ENCODE measurements at places on chromosomes 11 and 22. TPM values are rescaled to one million over a fixed set of nuclear protein-coding genes. Genes with fewer than 3 reads are reported as not detected.

Gene TENM4
- total RNA-seq: 3.8 TPM

GRCh38 chr11:12195768-12196167 is 85.4 kb downstream of the MICAL2 start:
- no peak for DNase-seq

Gene OR2AG1
- total RNA-seq: not detected

Gene PGA5
- not detected for total RNA-seq

- DNase-seq: no peak
Observed at GRCh38 chr11:102664001-102664752, 39.0 kb upstream of the MMP20 start.

DNA sequence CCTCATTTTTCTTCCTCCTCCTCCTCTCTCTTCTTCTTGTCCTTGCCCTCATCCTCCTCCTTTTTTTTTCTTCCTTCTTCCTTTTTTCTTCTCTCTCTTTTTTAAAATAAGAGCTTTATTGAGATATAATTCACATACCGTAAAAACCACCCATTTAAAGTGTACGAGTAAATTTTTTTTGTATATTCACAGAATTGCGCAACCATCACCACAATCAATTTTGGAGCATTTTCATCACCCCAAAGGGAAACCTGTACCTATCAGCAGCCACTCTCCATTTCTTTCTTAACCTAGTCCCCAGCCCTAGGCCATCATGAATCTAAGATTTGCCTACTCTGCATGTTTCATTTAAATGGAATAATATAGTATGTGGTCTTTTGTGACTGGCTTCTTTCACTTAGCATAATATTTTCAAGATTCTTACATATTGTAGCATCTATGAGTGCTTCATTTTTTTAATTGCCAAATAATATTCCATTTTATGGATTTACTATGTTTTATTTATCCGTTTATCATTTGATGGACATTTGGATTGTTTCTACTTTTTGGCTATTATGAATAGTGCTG is 35.0 kb downstream of the CAT start:
- no peak for DNase-seq

GRCh38 chr11:33668468-33668825 is 32.2 kb downstream of the C11orf91 start:
- DNase-seq: no peak

Gene TMA7B
- total RNA-seq: not detected

- DNase-seq: no peak
Observed at GRCh38 chr11:27013781-27014361, 20.0 kb downstream of the FIBIN start.

DNA sequence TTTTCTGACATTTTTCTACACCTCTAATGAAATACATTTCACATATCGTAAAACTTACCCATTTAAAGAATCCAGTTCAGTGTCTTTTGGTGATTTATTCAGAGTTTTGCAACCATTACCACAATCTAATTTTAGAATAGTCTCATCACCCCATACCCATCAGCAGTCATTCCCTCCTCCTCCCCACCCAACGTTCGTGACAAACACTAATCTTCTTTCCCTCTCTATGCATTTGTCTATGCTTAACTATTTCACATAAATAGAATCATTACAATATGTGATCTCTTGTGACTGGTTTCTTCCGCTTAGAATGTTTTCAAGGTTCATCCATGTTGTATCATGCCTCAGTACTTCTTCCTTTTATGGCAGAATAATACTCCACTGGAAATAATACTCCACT is 9.5 kb downstream of the TTC28 start:
- DNase-seq: no peak

Gene A4GALT
- 5.2 TPM for total RNA-seq

GRCh38 chr11:8871171-8871775 is 39.7 kb upstream of the AKIP1 start:
- no peak for DNase-seq

DNA sequence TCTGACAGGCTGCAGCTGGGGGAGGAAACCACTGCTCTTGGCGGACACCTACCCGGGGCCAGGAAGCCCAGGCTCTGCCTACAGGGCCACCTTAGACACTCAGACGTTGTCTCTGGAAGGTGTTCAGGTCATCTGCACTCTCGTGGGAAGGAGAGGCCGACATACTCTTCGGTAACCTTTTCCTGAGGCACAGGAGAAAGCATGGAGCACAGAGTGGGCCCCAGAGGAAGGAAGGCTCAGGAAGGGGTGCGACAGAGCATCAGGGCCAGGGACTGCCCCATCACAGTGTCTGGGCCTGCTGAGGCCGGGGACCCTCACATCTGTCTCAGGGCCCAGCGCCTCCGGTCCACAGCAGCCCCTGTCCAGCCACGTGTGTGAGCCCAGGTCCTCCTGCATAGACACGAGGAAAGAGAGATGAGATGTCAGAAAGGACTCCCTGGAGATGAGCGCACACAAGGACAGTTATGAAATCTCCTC is 18.2 kb upstream of the TUB start:
- DNase-seq: peak; percentile 60

Gene OR2D3
- total RNA-seq: not detected

DNA sequence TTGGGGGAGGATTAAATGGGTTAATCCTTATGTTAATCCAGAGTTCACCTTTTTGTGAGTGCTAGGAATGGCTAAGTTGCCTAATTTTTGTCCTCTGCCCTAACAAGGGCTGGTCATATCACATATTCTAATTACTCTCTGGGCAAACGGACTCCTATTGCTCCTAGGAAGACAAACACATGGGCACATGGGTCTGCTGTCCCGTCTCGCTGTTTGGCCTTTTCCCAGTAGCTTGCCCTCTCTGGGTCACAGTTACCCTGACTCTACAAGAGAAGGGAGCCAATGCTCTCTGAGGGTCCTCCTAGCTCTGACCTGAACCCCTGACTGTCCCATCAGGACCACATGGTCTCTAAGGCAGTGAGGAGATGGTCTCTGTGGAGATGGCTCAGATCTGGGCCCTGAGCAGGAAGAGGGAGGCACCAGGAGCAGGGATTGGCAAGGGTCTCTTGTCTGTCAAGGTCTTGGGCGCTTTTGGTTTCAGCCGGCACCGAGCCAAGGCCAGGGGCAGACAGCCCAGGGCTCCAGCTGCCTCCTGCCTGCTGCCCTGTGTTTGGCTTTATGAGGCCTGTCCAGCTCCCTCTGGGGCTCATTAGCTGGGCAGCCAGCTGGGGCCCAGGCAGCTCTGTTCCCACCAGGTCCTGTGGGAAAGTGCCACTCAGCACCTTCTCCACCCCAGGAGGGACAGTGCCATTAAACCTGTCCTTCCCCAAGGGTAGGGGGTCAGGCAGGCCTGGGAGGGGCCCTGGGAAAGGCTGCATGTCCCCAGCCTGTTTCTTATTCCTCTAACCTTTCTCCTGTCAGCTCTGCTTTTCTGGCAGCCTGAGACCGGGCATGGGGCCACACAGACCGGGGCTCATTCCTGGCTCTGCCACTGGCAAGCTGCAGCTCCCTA is 559.9 kb downstream of the MN1 start:
- no peak for DNase-seq

- DNase-seq: no peak
Observed at GRCh38 chr11:111941963-111942362, 4.8 kb downstream of the DIXDC1 start.

- DNase-seq: no peak
Observed at GRCh38 chr22:17912945-17913721, 111.2 kb downstream of the MICAL3 start.

GRCh38 chr11:69211920-69212797 is 56.4 kb downstream of the SMIM38 start:
- no peak for DNase-seq

GRCh38 chr11:117010808-117011540 is 87.3 kb downstream of the SIK3 start:
- DNase-seq: no peak

DNA sequence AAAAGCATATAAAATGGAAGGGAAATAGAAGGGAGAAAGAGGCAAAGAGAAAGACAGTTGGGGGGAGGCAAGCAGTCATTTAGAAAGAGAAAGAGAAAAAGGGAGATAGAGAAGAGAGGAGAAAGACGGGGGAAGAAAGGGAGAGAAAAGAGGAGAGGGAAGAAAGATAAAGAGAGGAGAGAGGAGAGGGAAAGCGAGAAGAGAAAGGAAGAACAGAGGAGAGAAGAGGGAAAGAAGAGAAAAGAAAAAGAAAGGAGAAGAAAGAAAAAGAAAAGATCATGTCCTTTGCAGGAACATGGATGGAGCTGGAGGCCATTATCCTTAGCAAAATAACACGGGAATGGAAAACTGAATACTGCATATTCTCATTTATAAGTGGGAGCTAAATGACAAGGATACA is 247.7 kb downstream of the MIAT start:
- DNase-seq: no peak

GRCh38 chr11:86510097-86510496 is 135.4 kb downstream of the CCDC81 start:
- no peak for DNase-seq

DNA sequence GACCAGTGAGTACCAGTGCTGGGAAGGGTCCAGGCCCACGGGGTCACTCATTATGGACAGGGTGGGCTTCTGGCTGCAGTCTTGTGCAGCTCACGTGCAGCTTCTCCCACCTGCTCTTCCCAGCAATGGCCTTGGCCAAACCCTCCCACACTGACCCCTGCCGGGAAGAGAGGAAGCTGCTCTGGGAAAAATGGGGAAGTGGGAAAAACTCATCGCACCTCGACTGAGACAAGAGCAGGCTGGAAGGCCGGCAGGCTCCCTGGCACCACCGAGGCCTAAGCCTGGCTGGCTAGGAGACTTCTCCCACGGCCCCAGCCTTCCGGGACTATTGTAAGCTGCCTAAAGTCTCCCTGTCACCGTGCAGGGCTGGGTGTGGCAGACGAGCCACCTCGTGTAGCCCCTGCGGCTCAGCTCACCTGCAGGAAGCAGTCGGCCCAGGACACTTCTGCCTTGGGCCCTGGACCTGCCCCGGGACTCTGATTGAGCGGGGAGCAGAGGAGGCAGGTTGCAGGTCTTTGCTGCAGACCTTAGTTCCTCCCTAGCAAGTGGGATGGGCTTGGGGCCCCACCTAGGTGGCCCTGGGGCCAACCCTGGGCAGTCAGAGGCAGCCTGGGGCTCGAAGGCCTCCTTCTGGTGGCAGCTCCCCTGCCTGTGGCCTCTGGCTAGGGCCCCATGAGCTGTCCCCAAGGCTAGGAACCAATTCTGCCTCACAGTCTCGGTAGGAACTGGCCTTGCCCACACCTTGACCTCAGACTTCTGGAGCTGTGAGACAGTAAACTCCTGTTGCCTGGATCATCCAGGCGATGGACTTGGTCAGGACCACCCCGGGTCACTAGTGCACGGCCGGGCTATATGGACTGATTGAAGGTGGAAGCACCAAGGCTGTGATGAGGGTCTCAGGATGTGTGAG is 23.1 kb downstream of the MRGPRG start:
- no peak for DNase-seq

Gene PARVG
- 0.27 TPM for total RNA-seq

Gene CYB561A3
- total RNA-seq: 60.0 TPM

GRCh38 chr11:43557553-43558110 is 122.9 kb upstream of the HSD17B12 start:
- DNase-seq: no peak

DNA sequence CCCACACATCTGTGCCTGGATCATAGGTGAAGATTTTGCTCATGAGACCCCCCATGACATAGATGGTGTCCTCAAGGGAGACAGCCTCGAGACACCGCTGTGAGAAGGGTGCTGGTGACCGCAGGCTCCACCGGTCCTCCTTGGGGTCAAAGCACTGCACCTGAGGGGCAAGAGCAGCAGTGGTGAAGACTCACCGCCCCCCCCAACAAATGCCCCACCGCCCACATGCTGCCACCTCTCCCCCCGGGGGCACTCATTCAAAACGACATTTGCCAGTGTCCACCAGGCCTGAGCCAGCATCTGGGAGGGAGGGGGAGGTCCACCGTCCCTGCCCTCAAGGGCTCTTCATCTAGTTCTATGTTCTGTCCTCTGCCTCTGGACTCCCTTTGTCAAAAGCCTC is 9.3 kb downstream of the KLHL35 start:
- no peak for DNase-seq

DNA sequence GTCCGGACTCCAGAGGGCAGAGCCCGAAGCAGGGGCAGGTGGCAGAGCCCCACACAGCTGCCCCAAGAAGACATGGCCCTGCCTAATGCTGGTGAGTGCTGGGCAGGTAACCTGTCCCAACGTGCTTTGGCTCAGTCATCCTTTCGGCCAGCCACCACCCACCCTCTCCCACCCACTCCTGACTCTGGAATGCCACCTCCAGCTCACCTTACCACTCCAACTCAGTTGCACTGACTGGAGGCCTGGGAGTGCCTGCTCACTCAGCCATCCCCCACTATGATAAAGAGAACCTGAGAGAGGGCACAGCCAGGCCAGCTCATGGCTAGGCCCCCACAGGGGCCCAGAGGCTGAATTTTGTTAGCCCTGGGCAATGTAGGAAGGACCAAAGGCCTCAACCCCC is 53.8 kb upstream of the MPEG1 start:
- DNase-seq: no peak

GRCh38 chr11:73597336-73597955 is 466 bp downstream of the FAM168A start:
- no peak for DNase-seq

DNA sequence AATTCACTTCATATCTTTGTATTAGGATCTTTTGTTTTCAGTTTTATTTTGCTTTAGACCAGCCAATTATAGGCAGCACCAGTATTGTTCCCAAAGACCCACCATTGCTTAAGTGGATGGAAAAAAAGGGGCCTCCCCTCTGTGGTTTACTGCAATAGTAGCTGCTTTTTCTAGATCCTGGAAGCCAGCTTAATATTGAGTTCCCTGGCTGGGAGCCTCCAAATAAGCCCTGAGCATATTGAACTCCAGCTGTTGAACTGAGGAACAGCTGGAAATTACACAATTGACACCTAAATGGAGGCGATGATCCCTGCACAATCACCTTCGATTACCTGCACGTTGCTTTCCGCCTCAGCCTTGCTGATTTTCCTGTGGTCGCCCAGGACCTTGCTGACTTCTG is 576.0 kb downstream of the SOX6 start:
- no peak for DNase-seq

- DNase-seq: no peak
Observed at GRCh38 chr11:113161711-113162591, 152.4 kb upstream of the TTC12 start.

- DNase-seq: no peak
Observed at GRCh38 chr22:36445158-36445668, 36.2 kb downstream of the TXN2 start.

DNA sequence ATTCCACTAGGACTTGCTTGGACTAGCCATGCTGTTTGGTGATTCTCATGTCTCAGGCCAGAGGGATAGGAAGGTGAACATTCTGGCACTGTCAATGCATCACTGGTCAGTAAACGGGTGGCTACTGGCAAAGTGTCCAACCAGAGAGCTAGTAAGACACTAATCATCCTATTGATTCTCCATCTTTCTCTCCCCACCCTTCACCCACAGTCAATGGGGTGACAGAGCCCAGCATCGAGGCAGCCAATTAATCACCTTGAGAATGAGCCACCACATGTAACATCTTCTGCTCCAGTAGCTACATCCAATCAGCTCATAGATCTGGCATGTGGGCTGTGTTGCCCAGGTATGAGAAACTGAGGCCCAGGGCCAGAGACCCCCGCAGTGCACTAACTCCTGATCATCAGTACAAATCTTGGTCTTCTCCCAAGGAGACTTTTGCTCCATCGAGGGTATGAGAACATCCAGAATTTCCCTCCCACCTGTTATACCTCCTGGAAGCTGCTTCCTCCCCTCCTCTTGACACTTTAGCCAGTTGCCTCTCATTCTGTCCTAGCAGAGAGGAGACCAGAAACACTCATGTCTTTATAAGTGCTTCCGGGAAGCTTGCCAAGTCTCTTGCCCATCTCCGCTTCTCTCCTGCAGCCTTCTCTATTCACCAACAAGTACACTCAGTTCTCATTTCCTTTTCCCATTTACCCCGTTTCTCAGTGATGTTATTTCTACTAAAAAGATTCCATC is 17.0 kb downstream of the HTR3A start:
- DNase-seq: no peak

Gene CALCB
- total RNA-seq: not detected
